ENCODE measurements at places on chromosomes 1 and 21.

DNA sequence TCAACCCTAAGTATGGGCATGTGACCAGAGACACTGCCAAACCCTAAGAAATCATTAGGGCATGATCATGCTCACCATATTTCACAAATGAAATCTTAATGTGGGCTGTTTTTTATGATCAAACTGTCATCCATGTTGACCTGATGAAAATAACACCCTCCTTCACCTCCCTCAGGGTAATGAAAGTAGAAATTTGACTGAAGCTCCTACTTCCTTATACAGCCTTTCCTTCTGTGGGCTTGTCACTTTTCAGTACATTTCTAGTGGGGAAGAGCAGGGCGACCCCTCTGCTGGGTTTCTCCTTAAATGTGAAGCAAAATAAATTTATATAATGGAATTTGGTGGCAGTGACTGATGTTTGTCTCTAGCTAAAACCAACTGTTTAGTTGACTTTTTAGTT lies 25.9 kb downstream of the IVNS1ABP start:
- DNase-seq: no peak
- H3K36me3 ChIP-seq: no peaks in the 10 kb centered on the region
- no peak overlapping the region for H3K27ac ChIP-seq
- no peaks in the 10 kb centered on the region for H3K27me3 ChIP-seq
- H3K4me1 ChIP-seq: no peaks in the 10 kb centered on the region

DNA sequence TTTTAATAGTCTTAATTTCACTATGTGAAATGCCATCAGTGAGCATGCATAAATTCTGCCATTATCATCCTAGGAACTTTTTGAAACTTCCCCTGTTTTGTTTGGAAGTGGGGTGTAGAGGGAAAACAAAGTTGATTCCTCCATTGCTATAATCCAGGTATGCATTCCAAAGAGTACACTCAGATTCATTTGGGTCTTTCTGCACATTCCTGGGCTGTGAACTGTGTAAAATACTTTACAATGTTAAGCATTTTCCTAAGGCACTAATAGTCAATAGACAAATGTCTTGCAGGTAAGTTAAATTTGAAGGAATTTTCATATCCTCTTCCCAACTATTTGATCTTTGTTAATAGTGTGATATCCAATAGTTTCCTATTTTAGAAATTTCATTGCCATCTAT lies 36.2 kb downstream of the SGIP1 start:
- no peaks in the 10 kb centered on the region for H3K27me3 ChIP-seq
- no peaks in the 10 kb centered on the region for H3K36me3 ChIP-seq
- H3K27ac ChIP-seq: no peak overlapping the region
- H3K4me3 ChIP-seq: no peak overlapping the region
- DNase-seq: no peak
- peaks cover 2% of the 10 kb centered on the region for H3K4me1 ChIP-seq

GRCh38 chr21:14583629-14584255 lies 37.6 kb upstream of the SAMSN1 start:
- H3K36me3 ChIP-seq: no peaks in the 10 kb centered on the region
- no peak overlapping the region for H3K27ac ChIP-seq
- H3K4me1 ChIP-seq: no peaks in the 10 kb centered on the region
- DNase-seq: no peak
- no peak overlapping the region for H3K4me3 ChIP-seq

- H3K4me3 ChIP-seq: no peak overlapping the region
- H3K27me3 ChIP-seq: no peaks in the 10 kb centered on the region
- no peak for DNase-seq
These were observed 3.1 kb upstream of the FCGR2A start for GRCh38 chr1:161502181-161502580.

DNA sequence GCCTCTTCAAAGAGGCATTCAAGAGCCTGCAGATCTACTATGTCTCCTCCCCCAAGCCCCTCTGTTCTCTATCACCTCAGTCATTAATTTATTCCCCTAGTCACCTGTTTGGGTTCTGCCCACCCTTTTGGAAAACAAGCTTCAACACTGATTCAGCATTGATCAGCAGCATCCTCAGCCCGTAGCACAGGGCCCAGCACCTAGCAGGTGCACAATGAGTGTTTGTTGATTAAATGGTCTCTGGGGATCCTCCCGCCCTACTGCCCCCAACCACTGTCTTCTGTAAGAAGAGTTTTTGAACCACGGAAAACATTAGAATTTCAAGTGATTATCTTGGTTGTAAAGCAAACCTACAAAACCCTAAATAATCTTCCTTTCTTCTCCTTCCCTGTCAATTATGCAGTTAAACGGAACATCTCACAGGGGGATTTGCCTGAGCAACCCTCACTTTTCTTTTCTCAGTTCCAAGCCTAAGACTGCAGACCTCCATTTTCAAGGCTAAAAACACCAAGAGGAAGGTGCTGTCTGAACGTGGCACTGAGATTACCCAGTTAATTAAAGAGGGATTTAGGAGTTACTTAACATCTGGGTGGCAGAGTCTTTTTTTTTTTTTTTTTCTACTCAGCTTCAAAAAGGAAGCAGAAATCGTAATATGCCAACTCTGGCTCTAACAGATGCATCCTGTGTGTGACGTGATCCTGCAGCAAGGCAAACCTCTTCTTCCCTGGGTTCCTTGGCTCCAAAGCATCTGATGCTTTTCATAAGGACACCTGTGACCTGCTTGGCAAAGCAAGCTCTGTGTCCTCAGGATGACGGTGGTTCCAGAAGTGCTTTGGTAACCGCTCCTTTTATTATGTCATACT lies 163.0 kb downstream of the KAZN start:
- no peaks in the 10 kb centered on the region for H3K36me3 ChIP-seq
- no peaks in the 10 kb centered on the region for H3K4me1 ChIP-seq
- DNase-seq: no peak
- no peaks in the 10 kb centered on the region for H3K27me3 ChIP-seq

- no peak for DNase-seq
- no peak overlapping the region for H3K4me3 ChIP-seq
- no peak overlapping the region for H3K27ac ChIP-seq
- H3K4me1 ChIP-seq: no peaks in the 10 kb centered on the region
- H3K27me3 ChIP-seq: no peaks in the 10 kb centered on the region
These were observed 1.7 kb downstream of the ZBTB18 start for GRCh38 chr1:244052728-244053312.

DNA sequence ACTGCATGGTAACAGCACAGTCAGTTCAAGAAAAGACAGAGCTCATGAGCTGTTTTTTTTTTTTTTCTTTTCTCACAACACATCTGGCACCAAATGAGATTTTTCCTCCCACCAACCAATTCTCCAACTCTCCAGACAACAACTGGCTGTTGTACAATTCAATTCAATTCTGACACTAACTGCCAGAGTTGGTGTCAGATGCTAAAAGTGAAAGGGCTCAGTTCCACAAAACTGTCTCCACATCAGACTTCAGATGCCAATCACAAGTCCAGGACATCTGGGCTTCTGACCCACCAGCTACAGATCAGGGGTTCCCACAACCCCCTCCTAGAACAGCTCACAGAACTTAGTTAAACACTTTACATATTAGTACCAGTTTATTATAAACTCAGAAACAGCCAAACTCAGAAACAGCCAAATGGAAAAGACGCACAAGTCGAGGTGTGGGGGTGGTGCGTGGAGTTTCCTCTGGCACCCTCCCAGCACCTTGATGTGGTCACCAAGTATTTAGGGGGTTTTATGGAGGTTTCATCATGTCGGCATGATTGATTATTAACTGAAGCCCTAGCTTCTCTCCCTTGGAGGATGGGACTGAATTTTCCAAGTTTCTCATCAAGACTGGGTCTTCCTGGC lies 39.2 kb upstream of the LRRC8D start:
- no peaks in the 10 kb centered on the region for H3K36me3 ChIP-seq
- H3K4me3 ChIP-seq: no peak overlapping the region
- H3K27me3 ChIP-seq: no peaks in the 10 kb centered on the region
- DNase-seq: no peak
- H3K4me1 ChIP-seq: no peaks in the 10 kb centered on the region

- H3K4me1 ChIP-seq: no peaks in the 10 kb centered on the region
- H3K27ac ChIP-seq: no peak overlapping the region
- no peak overlapping the region for H3K4me3 ChIP-seq
- DNase-seq: no peak
- no peaks in the 10 kb centered on the region for H3K27me3 ChIP-seq
These were observed 369.7 kb downstream of the RRAGC start for GRCh38 chr1:38489844-38490270.

DNA sequence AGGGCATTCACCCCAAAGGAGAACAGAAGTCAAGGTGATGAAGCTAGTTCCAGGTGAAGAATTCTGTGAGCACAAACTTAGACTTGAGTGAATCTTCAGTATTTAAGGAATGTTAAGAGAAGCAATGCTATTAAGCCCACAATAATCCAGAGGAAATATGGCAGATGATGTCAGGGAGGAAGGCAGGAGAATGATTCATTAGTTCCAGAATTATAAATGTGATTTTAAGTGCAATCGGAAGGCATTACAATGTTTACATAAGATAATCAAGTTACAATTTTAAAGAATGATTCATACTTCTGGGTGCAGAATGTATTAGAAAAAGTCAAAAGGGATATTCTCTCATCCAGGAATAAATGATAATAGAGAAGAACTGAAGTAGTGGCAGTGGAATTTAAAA lies 545.2 kb upstream of the BRINP3 start:
- H3K4me3 ChIP-seq: no peak overlapping the region

- no peaks in the 10 kb centered on the region for H3K27me3 ChIP-seq
- H3K27ac ChIP-seq: no peak overlapping the region
- H3K4me3 ChIP-seq: no peak overlapping the region
- H3K4me1 ChIP-seq: no peaks in the 10 kb centered on the region
These were observed 6.8 kb downstream of the ODF2L start for GRCh38 chr1:86389307-86389706.

GRCh38 chr1:232428786-232429530 lies 201.0 kb downstream of the SIPA1L2 start:
- no peaks in the 10 kb centered on the region for H3K4me1 ChIP-seq
- H3K36me3 ChIP-seq: peaks cover 4% of the 10 kb centered on the region
- DNase-seq: no peak
- H3K27ac ChIP-seq: no peak overlapping the region

GRCh38 chr1:223549740-223550139 lies 115.8 kb downstream of the CAPN8 start:
- no peak for DNase-seq
- no peaks in the 10 kb centered on the region for H3K36me3 ChIP-seq
- H3K4me3 ChIP-seq: no peak overlapping the region
- no peaks in the 10 kb centered on the region for H3K4me1 ChIP-seq
- no peaks in the 10 kb centered on the region for H3K27me3 ChIP-seq

DNA sequence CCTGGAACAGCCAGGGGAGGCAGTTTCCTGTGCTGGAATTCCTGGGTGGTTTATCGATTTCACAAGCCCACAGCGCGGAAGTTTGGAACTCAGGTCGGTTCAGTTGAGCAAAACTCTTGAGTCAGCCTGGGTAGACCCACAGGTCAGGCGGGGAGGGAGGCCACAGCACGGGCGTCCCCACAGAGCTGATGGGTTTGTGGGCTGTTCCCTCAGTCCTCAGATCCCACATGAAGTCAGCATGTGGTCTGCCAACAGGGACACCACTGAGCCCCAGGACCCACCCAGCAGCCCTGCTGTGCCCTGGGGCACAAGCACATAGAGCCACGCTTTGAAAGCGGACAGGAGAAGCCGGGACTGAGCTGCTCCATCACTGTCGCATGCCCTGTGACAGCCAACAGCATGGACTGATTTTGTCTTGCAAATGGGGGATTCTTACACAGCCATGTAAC lies 17.4 kb downstream of the BMP8A start:
- no peaks in the 10 kb centered on the region for H3K36me3 ChIP-seq
- no peak overlapping the region for H3K4me3 ChIP-seq
- no peak overlapping the region for H3K27ac ChIP-seq
- no peak for DNase-seq
- no peaks in the 10 kb centered on the region for H3K27me3 ChIP-seq

- no peak overlapping the region for H3K27ac ChIP-seq
- DNase-seq: no peak
- no peak overlapping the region for H3K4me3 ChIP-seq
- no peaks in the 10 kb centered on the region for H3K4me1 ChIP-seq
These were observed 31.4 kb downstream of the DDR2 start for GRCh38 chr1:162663589-162664106.

- H3K36me3 ChIP-seq: peaks cover 50% of the 10 kb centered on the region
- H3K4me1 ChIP-seq: no peaks in the 10 kb centered on the region
- no peaks in the 10 kb centered on the region for H3K27me3 ChIP-seq
- no peak for DNase-seq
- H3K4me3 ChIP-seq: no peak overlapping the region
- no peak overlapping the region for H3K27ac ChIP-seq
These were observed 18.7 kb upstream of the LRRC47 start for GRCh38 chr1:3814771-3815561.

DNA sequence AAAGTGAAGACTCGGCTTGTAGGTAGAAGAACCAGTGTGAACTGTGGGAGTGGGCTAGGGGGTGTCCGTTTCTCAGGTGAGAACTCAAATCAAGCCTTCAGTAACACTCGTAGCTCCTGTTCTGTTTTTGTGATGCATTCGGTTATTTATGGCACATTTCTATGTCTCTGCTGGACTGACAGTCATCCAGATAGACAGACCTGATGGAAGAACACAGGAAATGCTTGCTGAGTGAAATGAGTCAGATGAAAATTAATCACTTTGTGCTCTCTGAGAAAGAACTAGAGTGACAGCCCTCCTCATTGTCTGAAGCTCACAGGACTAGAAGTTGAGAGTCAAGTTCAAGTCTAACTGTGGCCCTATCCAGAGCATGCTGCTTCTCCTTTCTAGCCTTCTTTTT lies 360.1 kb upstream of the PLXNA2 start:
- no peak overlapping the region for H3K4me3 ChIP-seq
- no peaks in the 10 kb centered on the region for H3K27me3 ChIP-seq
- no peak for DNase-seq
- H3K27ac ChIP-seq: no peak overlapping the region

GRCh38 chr1:221897321-221897721 lies 155.4 kb upstream of the DUSP10 start:
- H3K4me1 ChIP-seq: no peaks in the 10 kb centered on the region
- no peaks in the 10 kb centered on the region for H3K27me3 ChIP-seq

DNA sequence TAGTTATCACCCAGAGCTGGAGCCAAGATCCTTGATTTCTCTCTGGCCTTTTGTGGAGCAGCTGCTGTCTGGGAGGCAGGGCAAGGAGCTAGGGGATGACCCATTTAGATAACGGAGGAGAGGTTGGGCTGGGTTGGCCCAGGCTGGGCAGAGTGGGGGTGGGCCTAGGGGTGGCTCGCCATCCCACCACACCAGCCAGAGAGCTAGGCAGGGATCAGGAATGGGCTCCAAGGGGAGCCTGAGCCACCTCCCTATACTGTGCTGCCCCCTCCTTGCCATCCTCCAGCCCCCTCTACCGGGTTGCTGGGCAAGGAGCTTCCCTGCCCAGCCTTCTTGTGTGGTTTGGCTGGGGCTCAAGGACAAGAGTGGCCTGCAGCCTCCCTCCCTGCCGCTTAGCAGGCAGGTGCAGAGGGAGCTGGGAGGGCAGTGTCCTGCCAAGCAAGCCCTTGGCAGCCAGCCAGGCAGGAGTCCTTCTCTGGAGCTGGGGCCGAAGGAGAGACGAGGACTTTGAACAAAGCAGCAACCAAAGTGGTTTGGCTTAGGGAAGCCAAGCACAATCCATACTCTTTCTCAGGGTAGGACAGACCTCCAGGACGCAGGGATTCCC lies 4.1 kb downstream of the NUAK2 start:
- no peak overlapping the region for H3K27ac ChIP-seq
- H3K4me1 ChIP-seq: no peaks in the 10 kb centered on the region
- no peaks in the 10 kb centered on the region for H3K27me3 ChIP-seq
- DNase-seq: no peak
